ENCODE measurements at places on chromosomes 4 and X. TPM values are rescaled to one million over a fixed set of nuclear protein-coding genes. Genes with fewer than 3 reads are reported as not detected.

- DNase-seq: no peak
Measured at GRCh38 chr4:41853973-41854372, 81.3 kb upstream of the TMEM33 start.

DNA sequence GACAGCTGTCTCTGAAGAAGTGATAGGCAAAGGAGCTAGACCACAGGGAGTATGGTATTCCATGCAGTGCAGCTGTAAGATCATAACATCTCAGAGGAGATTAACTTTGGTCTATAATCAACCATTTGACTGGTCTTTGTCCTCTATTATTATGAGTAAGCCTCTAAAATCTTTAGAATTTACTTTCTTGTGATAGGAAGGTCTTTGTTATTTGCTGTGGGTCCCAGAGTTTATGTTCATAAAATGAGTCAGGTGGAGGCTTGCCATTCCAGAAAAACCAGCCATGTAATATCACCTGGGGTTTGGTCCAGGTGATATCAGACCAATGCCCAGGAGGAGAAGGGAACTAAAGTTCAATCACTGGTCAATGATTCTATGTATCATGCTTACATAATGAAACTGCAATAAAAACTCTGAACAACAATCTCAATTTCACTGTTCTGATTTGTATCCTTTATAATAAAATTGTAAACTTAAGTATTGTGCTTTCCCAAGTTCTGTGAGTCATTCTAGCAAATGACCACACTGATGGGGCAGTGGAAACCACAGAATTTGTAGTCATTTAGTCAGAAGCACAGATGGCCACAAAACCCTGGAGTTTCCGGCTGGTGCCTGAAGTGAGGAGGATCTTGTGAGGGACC is 239.6 kb upstream of the TRAM1L1 start:
- no peak for DNase-seq

- peak; percentile 19 for DNase-seq
Measured at GRCh38 chr4:138222046-138222445, 20.1 kb downstream of the SLC7A11 start.

DNA sequence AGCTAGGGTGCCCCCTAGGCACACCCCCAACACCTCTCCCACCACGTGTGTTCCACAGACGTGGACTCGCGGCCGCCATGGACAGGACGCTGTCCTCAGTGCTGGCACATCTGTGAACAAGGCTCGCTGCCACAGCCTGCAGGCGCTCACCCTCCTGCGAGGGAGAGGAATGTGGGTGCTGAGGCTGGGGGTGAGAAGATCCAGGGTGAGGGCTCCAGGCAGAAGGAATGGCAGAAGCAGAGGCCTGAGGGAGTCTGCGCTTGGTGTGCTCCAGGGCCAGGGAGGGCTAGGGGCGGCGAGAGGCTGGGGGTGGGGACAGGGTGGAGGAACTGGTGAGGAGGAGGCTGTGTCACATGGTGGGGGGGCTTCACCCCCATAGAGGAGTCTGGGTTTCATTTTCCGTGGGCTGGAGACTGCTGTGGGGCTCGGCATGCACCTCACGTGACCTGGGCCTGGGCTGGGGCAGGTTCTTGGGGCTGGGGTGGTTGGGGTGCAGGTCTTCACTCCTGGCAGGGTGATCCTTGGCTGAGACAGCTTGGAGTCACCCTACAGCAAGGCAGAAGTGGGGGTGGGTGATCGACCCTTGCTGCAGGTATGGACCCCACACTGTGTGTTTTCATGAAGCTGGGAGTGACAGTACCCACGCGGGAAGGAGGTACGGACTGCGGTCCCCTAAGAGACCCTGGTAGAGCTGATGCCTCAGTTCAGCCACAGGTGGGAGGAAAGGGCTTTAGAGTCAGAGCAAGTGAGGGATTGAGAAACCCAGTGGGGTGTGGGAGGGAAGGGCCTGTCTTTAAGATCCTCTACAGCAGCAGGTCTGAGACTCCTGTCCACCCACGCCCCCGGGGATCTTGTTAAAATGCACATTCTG is 103.7 kb downstream of the PSAPL1 start:
- DNase-seq: no peak

DNA sequence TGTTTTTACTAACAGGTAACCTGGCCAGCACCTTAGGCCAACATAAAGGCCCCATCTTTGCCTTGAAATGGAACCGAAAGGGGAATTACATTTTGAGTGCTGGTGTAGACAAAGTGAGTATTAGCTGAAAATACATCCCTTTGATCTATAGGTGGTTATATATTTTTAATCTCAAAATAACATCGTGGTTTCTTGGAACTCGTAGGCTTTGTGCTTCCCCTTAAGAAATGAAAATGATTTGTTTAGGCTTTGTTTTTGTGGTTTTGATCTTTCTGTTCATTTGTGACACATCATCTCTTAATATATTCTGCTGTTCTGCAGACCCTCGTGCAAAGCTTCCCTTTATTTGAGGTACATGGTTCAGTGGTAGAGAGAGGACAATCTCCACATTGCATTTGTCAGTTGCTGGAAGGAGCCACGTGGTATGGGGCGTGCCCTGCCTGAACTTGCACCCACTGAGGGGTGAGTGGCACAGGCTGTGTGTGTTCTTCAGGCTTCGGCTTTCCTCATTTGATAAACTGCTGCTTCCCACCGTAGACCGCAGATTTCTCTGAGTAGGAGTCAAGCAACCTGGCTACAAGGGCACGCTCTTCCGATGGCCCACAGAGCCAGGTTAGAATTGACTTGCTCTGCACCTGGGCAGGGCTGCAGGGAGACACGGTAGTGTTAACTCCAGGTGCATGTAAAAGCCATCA is 72.2 kb downstream of the GPR143 start:
- DNase-seq: no peak

The GPR82 gene
- 0.13 TPM for polyA plus RNA-seq

The GPR173 gene
- polyA plus RNA-seq: 8.8 TPM

The SLC25A5 gene
- 138 TPM for polyA plus RNA-seq

The DCAF8L2 gene
- polyA plus RNA-seq: not detected

The ATOH1 gene
- polyA plus RNA-seq: not detected

The CYSLTR1 gene
- polyA plus RNA-seq: 10.0 TPM

All from hindlimb muscle (tissue), 1 donor.